ENCODE measurements at places on chromosomes 2 and 18.

- peak overlapping the region; percentile 4 for H3K4me3 ChIP-seq
- H3K4me1 ChIP-seq, result peaks cover 30% of the 10 kb centered on the region
- DNase-seq, result peak; percentile 55
- peak overlapping the region; percentile 32 for H3K27ac ChIP-seq
Measured at GRCh38 chr2:160516547-160517365, 23.1 kb upstream of the RBMS1 start.

- no peaks in the 10 kb centered on the region for H3K27me3 ChIP-seq
- peaks cover 55% of the 10 kb centered on the region for H3K4me1 ChIP-seq
- peaks cover 59% of the 10 kb centered on the region for H3K36me3 ChIP-seq
- peak overlapping the region; percentile 92 for H3K4me3 ChIP-seq
Measured at GRCh38 chr2:181458871-181459270, 1.7 kb downstream of the ITGA4 start.

DNA sequence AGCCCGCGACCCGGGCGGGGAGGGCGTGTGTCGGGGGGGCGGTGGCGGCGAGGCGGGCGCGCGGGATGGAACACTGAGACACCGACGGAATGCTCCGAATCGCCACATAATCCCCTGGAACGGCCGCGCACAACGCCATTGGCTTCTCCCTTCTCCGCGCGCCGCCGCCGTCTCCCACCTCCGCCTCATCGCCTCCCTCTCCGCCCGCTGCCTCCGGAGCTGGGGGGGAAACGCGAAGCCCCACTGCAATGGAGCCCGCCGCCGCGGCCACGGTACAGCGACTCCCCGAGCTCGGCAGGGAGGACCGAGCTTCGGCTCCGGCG, at the start of gene PHLPP1:
Gene PHLPP1 (plus strand): TSS at position 106 of the 323 bp plus-strand sequence. CDS start 143 bp downstream, at position 249.
- peaks cover 37% of the 10 kb centered on the region for H3K4me1 ChIP-seq
- H3K36me3 ChIP-seq, result peaks cover 8% of the 10 kb centered on the region
- H3K27ac ChIP-seq, result peak within 1 kb of the TSS; percentile 84
- no peak for DNase-seq

GRCh38 chr2:110097506-110098220, 18.0 kb downstream of the MALL start:
- no peak overlapping the region for H3K27ac ChIP-seq
- H3K36me3 ChIP-seq, result no peaks in the 10 kb centered on the region
- no peak overlapping the region for H3K4me3 ChIP-seq
- H3K4me1 ChIP-seq, result peaks cover 12% of the 10 kb centered on the region
- no peak for DNase-seq
- peaks cover 8% of the 10 kb centered on the region for H3K27me3 ChIP-seq

DNA sequence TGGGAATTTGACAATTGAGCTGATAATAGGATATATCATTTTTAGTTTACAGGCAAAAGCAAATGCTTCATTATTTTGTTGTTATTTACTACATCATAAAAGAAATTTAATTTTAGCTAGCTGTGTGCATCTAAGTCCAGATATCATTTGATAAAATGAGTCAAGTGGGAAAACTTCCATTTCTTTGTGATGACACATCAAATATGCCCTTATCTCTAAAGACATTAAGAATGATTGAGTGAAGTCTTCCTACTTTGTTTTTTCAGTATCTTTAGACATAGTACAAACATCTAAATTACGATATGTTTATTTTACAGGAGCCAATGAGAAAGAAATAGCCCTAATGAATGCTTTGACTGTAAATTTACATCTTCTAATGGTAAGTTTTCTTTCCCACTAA, 77.0 kb downstream of the KYNU start:
- no peak overlapping the region for H3K27ac ChIP-seq
- H3K4me3 ChIP-seq, result no peak overlapping the region
- no peaks in the 10 kb centered on the region for H3K4me1 ChIP-seq
- no peak for DNase-seq
- no peaks in the 10 kb centered on the region for H3K36me3 ChIP-seq

DNA sequence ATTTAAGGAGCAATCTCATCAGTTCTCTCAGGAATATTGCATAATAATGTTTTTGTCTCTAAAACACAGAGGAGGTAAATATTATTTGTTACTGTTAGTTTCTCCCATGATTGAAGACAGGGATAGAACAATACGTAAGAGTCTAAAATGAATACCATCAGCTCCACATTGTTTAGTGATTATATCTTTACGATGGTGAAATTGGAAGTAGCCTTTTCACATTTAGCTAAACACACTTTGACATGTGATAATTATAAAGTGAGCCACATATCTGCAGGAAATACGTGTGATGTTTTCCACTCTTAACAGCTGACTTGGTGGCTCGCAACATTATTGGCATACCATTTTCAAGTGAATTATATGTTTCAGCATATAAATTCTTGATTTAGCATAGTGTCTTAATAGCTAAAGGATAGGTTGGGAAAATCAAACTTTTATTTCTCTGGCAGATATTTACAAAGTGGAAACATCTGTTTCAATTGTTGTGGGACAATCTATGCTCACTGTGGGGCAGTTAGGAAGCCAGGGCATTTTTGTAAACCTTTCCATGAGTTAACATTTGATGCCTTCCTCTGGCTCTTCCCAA, 208.1 kb upstream of the RASGRP3 start:
- no peak for DNase-seq
- H3K27ac ChIP-seq, result no peak overlapping the region
- H3K4me1 ChIP-seq, result peaks cover 8% of the 10 kb centered on the region
- peaks cover 16% of the 10 kb centered on the region for H3K27me3 ChIP-seq
- no peak overlapping the region for H3K4me3 ChIP-seq
- H3K36me3 ChIP-seq, result no peaks in the 10 kb centered on the region

GRCh38 chr2:15367715-15368114, 193.4 kb downstream of the NBAS start:
- no peak overlapping the region for H3K27ac ChIP-seq
- no peak overlapping the region for H3K4me3 ChIP-seq
- no peaks in the 10 kb centered on the region for H3K27me3 ChIP-seq
- H3K4me1 ChIP-seq, result peaks cover 13% of the 10 kb centered on the region

DNA sequence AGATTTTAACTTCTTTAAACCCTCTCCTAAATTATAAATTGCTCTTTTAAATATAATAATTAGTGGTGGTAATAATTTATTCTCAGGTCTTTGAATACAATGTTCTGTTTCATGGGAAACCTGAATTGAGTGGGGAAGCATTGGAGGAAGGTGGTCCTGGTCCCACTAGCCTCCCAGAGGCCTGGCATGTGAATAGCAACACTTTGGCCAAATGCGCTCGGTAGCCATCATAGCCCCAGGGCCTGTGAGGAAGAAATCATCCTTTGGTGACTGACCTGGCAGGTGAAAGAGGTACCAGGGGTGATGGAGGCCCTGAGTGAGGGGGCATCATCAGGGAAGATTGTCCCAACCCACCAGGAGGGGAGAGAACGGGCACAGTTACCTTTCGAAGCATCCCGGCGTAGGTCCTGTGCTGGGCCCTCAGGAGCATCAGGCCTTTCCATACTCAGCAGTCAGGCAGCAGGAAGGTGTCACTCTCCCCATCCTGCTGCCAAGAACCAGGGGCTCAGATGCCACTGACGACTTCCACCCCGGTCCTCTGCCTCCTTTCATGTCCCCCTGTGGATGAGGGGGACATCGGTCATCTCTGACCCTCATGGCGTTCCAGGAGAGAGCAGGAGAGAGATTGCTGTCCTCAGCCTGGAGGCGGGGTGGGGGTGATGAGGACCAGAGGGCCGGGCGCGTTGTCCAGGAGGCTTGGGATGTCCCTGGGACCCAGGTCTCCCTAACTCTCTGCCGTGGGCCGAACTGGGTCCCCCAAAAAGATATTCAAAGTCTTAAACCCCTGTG, 78.6 kb upstream of the HPCAL1 start:
- H3K36me3 ChIP-seq, result no peaks in the 10 kb centered on the region
- H3K4me1 ChIP-seq, result no peaks in the 10 kb centered on the region
- no peaks in the 10 kb centered on the region for H3K27me3 ChIP-seq
- H3K27ac ChIP-seq, result no peak overlapping the region

- DNase-seq, result no peak
- peaks cover 3% of the 10 kb centered on the region for H3K4me1 ChIP-seq
- H3K27me3 ChIP-seq, result peaks cover 4% of the 10 kb centered on the region
- no peak overlapping the region for H3K4me3 ChIP-seq
- no peak overlapping the region for H3K27ac ChIP-seq
Measured at GRCh38 chr2:100126201-100126600, 16.2 kb downstream of the AFF3 start.

- no peak overlapping the region for H3K27ac ChIP-seq
- no peak overlapping the region for H3K4me3 ChIP-seq
- H3K27me3 ChIP-seq, result peaks cover 6% of the 10 kb centered on the region
- peaks cover 2% of the 10 kb centered on the region for H3K36me3 ChIP-seq
- no peak for DNase-seq
Measured at GRCh38 chr2:105977807-105978206, 216.3 kb downstream of the UXS1 start.

DNA sequence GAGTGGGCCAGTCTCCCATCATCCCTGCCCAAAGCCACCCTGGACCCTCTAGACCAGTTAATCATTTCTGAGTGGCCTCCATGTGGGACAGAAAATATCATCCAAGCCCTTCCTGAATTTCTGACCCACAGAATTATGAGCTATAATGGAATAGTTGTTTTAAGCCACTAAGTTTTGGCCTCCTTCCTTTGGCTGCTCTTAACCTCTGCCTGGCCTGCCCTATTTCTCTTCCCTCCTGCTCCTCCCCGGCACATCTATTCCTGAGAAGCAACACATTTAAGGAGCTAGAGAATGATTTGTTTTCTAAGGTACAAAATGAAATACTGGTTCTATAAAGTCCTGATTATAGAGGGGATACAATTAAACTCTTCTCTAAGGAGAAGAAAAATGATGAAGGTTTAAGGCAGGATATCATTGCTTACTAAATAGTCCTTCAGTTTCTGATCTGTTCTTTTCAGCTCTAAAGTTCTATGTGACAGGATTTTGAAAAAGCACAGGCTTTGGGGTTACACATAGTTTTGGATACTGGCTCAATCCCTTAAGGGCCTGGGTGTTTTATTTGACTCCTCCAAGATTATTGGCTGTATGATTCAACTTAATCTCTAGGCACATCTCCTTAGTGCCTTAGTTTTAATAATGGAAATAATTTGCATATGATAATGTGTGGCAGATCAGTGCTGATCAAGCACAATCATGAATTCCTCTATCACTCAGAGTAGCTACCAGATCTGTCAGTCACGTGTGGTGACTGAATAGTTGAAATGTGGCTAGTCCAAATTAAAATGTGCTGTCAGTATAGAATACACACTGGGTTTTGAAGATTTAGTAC, 240.3 kb downstream of the VAPA start:
- H3K27ac ChIP-seq, result no peak overlapping the region
- no peaks in the 10 kb centered on the region for H3K36me3 ChIP-seq
- H3K27me3 ChIP-seq, result no peaks in the 10 kb centered on the region
- DNase-seq, result no peak
- no peak overlapping the region for H3K4me3 ChIP-seq
- no peaks in the 10 kb centered on the region for H3K4me1 ChIP-seq

GRCh38 chr2:47346107-47346506, 56.8 kb upstream of the MSH2 start:
- no peaks in the 10 kb centered on the region for H3K36me3 ChIP-seq
- peaks cover 5% of the 10 kb centered on the region for H3K4me1 ChIP-seq
- no peak overlapping the region for H3K27ac ChIP-seq

- no peak overlapping the region for H3K27ac ChIP-seq
- H3K36me3 ChIP-seq, result no peaks in the 10 kb centered on the region
- no peak overlapping the region for H3K4me3 ChIP-seq
- H3K27me3 ChIP-seq, result peaks cover 27% of the 10 kb centered on the region
Measured at GRCh38 chr2:241542278-241542605, 16.3 kb upstream of the BOK start.
